ENCODE measurements at places on chromosomes 2 and 18. TPM values are rescaled to one million over a fixed set of nuclear protein-coding genes. Genes with fewer than 3 reads are reported as not detected.

GRCh38 chr2:120831891-120832290 lies 96.2 kb downstream of the GLI2 start:
- no peak for DNase-seq

Gene NGEF
- 7.0 TPM for total RNA-seq

- DNase-seq = no peak
These were observed 99.7 kb upstream of the RFX8 start for GRCh38 chr2:101574622-101575021.

- no peak for DNase-seq
These were observed 47.3 kb upstream of the TACR1 start for GRCh38 chr2:75246441-75247167.

Gene DTNB
- total RNA-seq = 17.8 TPM

GRCh38 chr18:5673616-5674015 lies 129.8 kb upstream of the EPB41L3 start:
- no peak for DNase-seq

Gene SAG
- total RNA-seq = not detected

DNA sequence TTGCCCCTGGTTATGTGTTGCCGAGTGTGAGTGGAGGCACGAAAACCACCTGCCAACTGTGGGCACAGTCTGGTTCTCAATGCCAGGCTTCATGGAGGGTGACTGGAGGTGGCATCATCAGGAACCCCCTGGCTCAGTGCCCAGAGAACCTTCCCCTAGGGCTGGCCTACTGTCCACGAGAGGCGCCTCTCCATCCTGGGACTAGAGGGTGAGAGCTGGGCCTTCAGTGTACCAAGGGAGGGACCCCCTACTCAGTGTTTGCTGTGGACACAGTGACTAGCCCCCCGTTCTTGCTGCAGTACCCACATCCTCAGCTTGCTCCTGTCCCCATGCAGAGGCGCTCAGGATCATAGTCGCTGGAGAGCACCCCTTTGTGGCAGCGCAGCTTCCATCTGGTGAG lies 202.6 kb downstream of the HDAC4 start:
- peak; percentile 8 for DNase-seq

DNA sequence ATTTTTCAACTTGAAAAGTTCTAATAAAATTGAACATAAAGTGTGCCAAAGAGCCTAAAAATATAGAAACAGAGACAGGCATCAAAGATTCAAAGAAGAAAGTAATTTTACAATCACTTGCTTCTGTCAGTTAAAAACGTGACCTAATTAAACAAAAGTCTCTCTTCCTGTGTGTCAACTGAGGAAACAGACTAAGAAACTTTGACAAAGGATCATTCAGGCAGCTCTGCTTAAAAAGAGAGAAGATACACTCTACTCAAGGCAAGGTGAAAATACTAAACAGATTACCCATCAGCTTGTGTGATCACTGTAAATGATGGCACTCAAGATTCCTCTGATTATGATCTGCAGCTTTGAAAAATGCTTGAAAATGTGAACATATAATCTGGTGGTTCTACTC lies 47.8 kb downstream of the DYM start:
- DNase-seq = no peak

GRCh38 chr2:46702537-46702936 lies 213.1 kb downstream of the MCFD2 start:
- DNase-seq = no peak

DNA sequence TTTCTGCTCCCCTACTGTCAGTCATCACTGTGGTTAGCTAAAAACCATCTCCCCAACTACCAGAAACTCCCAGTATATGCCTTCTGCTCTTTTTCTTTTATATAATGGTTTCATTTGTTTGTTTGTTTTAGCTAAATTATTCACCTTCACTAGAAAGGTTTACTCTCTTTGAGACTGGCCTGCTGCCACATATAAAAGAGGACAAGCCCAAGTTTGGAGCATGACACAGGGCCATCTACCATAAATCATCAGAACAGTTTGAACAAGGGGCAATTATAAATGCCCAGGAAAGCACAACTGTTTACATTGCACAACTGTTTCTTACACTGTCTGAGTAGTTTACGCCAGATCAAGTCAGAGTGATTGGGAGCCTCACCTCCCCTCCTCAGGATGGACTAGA lies 471.0 kb upstream of the PIK3C3 start:
- peak; percentile 30 for DNase-seq

DNA sequence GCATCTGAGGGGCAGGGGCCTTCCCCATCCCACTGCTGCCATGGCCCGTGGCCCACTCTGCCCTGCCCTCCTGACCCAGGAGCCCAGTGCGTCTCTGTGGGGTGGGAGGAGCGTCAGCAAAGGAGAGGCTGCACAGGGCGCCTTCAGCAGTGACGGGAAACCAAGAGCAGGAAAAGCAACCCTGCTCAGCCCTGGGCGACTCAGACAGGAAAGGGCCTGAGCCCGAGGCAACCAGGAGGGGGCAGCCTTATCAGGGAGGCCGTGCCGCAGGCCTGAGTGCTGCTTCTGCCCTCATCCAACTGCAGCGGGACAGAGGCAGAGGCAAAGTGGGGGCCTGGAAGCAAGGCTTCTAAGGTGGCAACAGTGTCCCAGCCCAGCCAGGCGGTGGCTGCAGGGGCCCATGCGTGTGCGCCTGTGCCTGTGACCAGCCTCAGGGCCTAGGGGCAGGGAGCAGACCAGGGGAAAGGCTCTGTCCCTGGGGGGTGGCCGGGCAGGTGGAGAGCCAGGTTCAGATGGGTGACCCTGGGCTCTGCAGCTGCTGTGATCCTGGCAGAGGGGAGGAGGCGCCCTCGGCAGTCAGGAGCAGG lies 23.3 kb upstream of the ALPI start:
- no peak for DNase-seq

DNA sequence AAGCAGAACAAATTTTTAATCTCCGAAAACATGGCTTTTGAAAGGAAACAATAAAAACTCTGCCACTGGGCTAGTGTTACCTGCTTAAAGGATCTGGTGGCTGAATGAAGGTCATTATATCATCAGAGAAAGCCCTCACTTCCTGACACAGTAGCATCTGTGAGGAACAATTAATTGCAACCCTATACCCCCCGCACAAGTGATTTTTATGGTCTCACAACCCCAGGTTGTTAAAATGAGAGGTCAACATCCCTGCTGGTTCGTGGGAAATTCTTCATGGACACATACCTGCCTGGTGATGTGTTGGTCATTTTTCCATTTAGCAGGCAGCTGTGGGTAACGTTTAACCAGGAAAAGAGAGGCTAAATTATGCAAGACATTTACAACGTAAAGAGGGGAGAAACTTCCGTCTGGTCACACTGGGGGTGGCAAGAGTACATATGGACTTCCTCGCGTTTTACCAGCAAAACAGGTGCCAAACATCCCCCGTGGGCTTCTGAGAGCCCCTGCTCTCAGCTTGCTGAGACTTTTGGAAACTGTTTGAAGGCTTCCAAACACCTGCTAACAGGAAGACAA lies 29.2 kb downstream of the NIFK start:
- DNase-seq = peak; percentile 37

- DNase-seq = no peak
These were observed 529.2 kb upstream of the ID2 start for GRCh38 chr2:8152392-8153257.

DNA sequence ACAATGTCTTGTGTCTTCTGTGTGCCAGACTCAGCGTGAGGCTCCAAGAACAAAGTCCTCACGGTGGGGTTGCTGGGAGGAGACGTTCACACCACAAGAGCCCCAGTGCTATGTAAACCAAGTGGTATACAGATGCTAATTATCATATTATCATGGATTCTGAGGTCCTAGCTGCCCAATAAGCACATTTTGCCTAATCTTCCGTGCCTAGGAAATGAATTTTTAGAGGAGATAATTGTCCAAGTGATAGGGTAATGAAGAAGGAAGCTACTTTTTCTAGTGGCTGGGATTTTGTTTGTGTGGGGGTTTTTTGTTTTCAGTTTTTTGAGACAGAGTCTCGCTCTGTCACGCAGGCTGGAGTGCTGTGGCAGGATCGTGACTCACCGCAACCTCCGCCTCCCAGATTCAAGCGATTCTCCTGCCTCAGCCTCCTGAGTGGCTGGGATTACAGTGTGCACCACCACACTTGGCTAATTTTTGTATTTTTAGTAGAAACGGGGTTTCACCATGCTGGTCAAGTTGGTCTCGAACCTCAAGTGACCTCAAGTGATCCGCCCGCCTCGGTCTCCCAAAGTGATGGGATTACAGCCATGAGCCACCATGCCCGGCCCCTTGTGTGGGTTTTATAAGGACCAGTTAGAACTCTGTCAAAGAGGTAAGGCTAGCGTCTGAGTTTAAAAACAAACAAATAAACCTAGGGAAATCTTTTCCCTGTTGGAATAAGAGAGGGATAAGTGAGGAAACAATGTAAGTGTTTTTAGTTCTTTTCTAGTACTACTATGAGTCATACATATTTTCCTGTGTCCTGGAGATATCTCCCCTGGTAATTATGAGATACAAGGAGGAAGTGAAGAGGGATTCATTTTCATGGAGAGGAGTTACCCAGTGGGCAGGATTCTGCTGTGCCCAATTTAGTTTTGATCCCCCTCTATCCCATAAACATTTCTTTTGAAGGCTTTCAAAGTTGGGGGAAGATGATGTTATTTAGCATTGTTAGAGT lies 9.5 kb upstream of the SMAD7 start:
- DNase-seq = no peak
